ENCODE measurements at places on chromosomes 12 and 14. TPM values are rescaled to one million over a fixed set of nuclear protein-coding genes. Genes with fewer than 3 reads are reported as not detected.

PTPN21 gene
- total RNA-seq, result 10.9 TPM

DBX2 gene
- total RNA-seq, result not detected

LBHD2 gene
- total RNA-seq, result not detected

LHX5 gene
- not detected for total RNA-seq

OR4E1 gene
- total RNA-seq, result not detected

EXOC5 gene
- 16.3 TPM for total RNA-seq

RDH16 gene
- total RNA-seq, result 1.3 TPM

- peak overlapping the region; percentile 86 for H3K27ac ChIP-seq
- peaks cover 21% of the 10 kb centered on the region for H3K36me3 ChIP-seq
- H3K4me1 ChIP-seq, result peaks cover 28% of the 10 kb centered on the region
- H3K4me3 ChIP-seq, result peak overlapping the region; percentile 66
- no peaks in the 10 kb centered on the region for H3K27me3 ChIP-seq
- DNase-seq, result no peak
Observed at GRCh38 chr14:23070262-23071129, 13.2 kb upstream of the CDH24 start.

- H3K4me1 ChIP-seq, result peaks cover 51% of the 10 kb centered on the region
- H3K4me3 ChIP-seq, result no peak overlapping the region
- no peak for DNase-seq
- H3K27ac ChIP-seq, result no peak overlapping the region
- no peaks in the 10 kb centered on the region for H3K36me3 ChIP-seq
- no peaks in the 10 kb centered on the region for H3K27me3 ChIP-seq
Observed at GRCh38 chr12:14211947-14212387, 153.5 kb upstream of the ATF7IP start.

DNA sequence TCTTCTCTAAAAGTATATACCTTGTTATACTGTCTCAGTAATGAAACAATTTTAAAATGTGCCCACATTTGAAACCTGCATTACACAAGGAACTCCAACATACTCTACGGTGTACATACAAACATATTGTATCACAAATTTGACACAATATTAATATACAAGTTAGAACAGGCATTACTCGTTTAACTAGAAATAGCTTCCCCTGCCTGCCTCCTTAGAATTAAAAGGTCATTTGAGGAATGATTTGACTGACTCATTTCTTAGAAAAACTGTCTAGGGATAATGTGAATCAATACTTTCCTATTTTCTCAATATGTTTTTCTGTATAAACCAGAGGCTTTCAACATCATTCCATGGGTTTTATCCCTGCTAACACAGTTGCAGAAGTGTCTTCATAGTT lies 73.7 kb downstream of the STON2 start:
- H3K4me3 ChIP-seq, result no peak overlapping the region
- peaks cover 4% of the 10 kb centered on the region for H3K4me1 ChIP-seq
- no peaks in the 10 kb centered on the region for H3K27me3 ChIP-seq

GRCh38 chr14:94876306-94876705 lies 106.4 kb upstream of the GSC start:
- no peaks in the 10 kb centered on the region for H3K27me3 ChIP-seq
- peak overlapping the region; percentile 16 for H3K27ac ChIP-seq
- H3K36me3 ChIP-seq, result no peaks in the 10 kb centered on the region
- H3K4me1 ChIP-seq, result peaks cover 30% of the 10 kb centered on the region
- no peak for DNase-seq
- no peak overlapping the region for H3K4me3 ChIP-seq

DNA sequence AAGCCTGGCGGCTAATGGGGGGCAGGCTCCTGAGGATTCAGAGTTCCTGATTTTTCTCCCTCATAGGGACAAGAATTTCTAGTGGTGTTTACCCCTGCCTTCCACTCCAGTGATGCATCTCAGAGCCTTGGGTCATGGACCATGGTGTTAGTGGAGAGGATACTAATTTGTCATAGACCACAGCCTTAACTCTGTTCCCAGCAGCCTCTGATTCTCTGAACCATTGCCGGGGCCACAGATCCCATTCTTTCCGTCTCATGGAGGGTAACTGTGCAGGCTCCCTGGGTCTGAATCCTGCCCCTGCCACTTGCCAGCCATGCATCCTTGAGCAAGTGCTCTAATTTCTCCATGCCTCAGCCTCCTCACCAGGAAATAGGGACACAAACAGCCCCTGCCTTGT lies 55.1 kb downstream of the RPH3A start:
- no peak overlapping the region for H3K27ac ChIP-seq
- H3K4me1 ChIP-seq, result no peaks in the 10 kb centered on the region
- H3K4me3 ChIP-seq, result no peak overlapping the region
- no peaks in the 10 kb centered on the region for H3K36me3 ChIP-seq

DNA sequence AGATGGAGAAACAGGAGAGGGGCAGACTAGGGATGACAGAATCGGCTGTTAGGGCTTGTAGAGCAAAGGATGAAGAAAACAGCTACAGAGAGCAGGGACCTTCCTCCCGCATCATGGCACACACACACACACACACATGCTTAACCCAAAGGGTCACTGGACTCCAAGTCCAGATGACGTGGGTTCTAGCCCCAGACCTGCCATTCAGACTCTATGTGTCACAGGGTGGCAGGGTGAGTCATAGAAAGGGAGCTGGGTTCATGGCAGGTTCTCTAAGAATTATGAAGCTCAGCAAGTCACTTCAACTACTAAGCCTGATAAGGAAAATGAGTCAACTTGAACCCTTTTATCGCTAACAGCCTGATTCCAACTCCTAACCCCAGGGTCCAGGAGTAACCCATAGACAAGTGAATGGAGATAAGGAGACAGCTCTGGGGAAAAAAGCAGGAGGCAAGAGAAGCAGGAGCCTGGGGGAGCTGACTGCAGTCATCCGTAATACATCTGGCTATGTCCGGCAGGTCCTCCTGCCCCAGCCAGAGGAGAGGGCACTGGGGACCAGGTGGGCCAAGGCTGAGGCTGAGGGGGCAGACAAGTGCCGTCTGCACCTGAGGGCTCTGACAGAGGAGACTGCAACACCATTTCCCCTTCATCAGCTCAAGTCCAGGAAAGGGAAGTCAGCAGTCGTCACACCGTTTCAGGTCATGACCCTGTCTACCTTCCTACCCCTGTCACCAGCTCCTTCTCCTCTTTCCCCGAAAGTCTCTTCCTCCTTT lies 3.6 kb upstream of the TNFRSF1A start:
- H3K36me3 ChIP-seq, result no peaks in the 10 kb centered on the region
- H3K4me3 ChIP-seq, result no peak overlapping the region
- H3K27me3 ChIP-seq, result no peaks in the 10 kb centered on the region
- H3K27ac ChIP-seq, result no peak overlapping the region

GRCh38 chr14:54175298-54175942 lies 218.8 kb upstream of the BMP4 start:
- no peak overlapping the region for H3K4me3 ChIP-seq
- no peak overlapping the region for H3K27ac ChIP-seq
- no peaks in the 10 kb centered on the region for H3K27me3 ChIP-seq
- H3K36me3 ChIP-seq, result no peaks in the 10 kb centered on the region
- DNase-seq, result peak; percentile 71
- no peaks in the 10 kb centered on the region for H3K4me1 ChIP-seq

DNA sequence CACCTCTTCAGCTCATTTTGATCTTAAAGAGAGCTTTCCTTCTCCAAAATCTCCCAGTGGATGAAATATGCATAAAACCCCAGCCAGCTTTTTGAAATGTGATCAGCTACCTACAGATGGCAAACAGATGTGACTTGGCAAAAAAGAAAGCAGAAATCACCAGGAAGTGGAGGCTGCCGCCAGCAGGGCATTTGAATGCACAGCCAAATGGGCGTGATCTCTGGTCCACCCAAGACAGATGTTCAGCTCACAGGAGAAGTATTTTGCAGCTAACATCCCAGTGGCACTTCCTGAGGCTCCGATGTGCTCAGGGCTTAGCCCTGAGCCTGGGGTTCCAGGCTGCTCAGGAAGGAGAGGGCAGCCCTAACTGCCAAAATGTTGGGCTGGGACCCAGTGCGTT lies 78.3 kb downstream of the LGMN start:
- H3K36me3 ChIP-seq, result no peaks in the 10 kb centered on the region
- H3K4me1 ChIP-seq, result no peaks in the 10 kb centered on the region

DNA sequence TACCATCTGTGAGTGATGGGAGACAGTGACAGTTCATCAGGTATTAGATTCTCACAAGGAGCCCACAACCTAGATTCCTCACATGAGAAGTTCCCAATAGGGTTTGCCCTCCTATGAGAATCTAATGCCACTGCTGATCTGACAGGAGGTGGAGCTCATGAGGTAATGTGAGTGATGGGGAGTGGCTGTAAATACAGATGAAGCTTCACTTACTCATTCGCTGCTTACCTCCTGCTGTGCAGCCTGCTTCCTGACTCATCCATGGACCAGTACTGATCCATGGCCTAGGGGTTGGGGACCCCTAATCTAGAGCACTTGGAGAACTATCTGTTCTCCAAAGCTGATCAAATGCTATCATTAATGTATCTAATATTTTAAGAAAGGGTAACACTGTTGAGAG lies 17.7 kb downstream of the CLEC2D start:
- no peaks in the 10 kb centered on the region for H3K27me3 ChIP-seq
- H3K36me3 ChIP-seq, result peaks cover 6% of the 10 kb centered on the region
- no peak overlapping the region for H3K27ac ChIP-seq
- no peak overlapping the region for H3K4me3 ChIP-seq

GRCh38 chr14:71638523-71639196 lies 293.6 kb upstream of the RGS6 start:
- no peaks in the 10 kb centered on the region for H3K27me3 ChIP-seq
- no peak overlapping the region for H3K4me3 ChIP-seq
- no peak overlapping the region for H3K27ac ChIP-seq

- DNase-seq, result no peak
- H3K4me1 ChIP-seq, result peaks cover 7% of the 10 kb centered on the region
- no peak overlapping the region for H3K4me3 ChIP-seq
- peaks cover 33% of the 10 kb centered on the region for H3K36me3 ChIP-seq
- H3K27me3 ChIP-seq, result no peaks in the 10 kb centered on the region
- H3K27ac ChIP-seq, result no peak overlapping the region
Observed at GRCh38 chr12:56212361-56212760, 9.4 kb downstream of the RNF41 start.

DNA sequence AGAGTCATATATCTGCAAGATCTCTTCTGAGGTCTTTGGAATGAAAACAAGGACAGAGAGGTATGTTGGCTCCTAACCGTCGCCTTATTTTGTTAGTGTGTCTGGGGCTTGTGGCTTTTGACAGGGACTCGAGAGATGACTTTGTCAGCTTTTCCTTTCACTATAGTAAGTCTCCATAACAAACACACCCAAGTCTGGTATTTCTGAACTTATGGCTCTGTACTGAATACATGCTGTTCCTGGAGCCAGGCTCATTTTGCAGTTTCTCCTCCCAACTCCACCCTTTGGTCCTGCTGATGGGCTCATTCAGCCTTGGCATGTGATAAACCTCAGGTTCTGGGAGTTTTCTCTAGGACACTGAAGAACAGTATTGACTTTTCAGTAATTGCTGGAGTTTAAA lies 27.7 kb upstream of the TMED10 start:
- no peaks in the 10 kb centered on the region for H3K36me3 ChIP-seq
- DNase-seq, result no peak
- H3K4me1 ChIP-seq, result peaks cover 30% of the 10 kb centered on the region
- H3K27me3 ChIP-seq, result no peaks in the 10 kb centered on the region

DNA sequence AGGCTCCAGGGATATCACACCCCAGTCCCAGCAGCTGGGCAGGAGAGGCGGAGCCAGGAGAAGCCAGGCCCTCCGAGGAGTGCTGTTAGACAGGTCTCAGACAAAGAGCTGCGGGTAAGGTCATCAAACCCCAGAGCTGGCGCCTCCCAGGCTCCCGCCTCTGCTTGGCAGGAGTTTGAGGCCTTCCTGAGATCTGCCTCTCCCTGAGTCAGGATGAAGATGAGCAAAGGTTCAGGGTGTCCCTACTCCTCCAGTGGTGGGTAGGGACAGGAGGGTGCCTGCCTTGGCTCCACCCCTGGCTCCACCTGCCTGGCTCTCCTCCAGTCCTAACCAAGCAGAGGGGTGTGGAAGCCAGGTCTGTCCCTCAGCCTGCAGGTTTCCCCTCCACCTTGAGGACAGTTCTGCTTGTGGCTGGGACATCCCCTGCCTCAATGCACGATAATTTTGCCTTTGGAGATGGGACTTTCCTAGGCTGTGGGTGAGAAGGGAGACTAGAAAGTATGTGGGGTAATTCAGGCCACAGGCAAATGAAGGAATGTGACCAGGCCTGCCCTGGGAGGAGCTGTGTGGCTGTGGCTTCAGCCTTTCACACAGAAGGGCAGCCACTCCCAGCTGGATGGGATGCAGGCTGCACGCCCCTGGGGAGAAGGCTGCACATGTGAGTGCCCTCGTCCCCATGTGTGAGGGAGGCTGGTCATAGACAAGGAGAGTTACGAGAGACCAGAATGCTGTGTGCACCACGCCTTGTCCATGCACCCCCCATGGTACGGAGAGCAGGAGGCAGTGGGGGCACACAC lies 2.2 kb downstream of the PLEKHG6 start:
- no peaks in the 10 kb centered on the region for H3K36me3 ChIP-seq
- peak; percentile 70 for DNase-seq
- H3K4me3 ChIP-seq, result no peak overlapping the region
- H3K27me3 ChIP-seq, result no peaks in the 10 kb centered on the region
- H3K27ac ChIP-seq, result peak overlapping the region; percentile 79

DNA sequence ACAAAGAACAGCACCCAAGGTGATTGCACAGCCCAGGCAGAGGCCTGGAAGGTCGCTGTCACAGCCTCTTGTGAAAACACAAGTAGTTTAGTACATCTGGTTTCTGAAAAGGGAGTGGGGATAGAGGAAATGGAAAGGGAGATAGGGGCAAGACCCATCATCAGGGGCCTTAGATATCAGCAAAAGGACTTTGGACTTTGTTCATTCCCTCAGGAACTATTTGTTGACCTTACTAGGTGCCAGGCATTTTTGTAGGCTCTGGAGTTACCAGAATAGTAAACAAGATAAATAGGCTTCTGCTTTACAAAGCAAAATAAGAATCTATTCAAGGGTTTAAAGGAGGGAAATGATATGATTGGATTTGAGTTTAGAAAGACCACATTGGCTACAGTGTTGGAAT lies 199.4 kb upstream of the CDKN3 start:
- no peak for DNase-seq
- H3K4me3 ChIP-seq, result no peak overlapping the region
- H3K27ac ChIP-seq, result no peak overlapping the region
- no peaks in the 10 kb centered on the region for H3K27me3 ChIP-seq

DNA sequence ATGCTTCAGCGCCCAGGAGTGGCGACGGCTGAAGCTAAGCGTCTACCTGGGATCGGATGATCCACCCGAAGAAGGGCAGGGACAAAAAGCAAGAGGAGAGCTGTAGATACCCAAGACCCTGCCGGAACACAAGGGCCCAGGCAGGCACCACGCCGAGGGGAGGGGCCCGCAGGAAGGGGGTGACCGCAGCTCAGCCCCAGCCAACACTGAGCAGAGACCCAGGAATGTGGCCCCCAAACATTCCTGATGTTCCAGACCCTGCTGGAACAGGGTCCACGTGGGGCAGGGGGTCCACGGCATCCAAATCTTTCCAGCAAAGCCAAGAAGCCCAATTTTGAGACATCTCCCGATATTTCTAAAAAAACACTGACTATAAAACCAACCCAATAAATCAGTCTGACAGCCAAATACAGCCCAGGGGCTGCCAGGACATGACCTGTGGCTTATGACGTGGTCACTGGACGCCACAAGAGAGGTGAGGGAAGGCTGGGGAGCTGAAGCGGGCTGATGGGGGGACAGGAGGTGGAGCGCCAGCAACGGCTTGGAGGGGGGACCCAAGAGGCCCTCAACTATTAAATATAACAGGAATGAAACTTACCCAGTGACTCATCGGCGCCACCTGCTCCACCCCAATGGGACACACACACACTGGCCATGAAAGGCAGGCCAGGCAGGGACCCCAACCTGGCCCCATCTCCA lies 58.9 kb downstream of the NCOR2 start:
- no peaks in the 10 kb centered on the region for H3K27me3 ChIP-seq
- H3K36me3 ChIP-seq, result no peaks in the 10 kb centered on the region
- peak overlapping the region; percentile 80 for H3K27ac ChIP-seq
- H3K4me3 ChIP-seq, result no peak overlapping the region
- no peak for DNase-seq
- H3K4me1 ChIP-seq, result peaks cover 85% of the 10 kb centered on the region
